ENCODE measurements at places on chromosomes 12 and 14.

DNA sequence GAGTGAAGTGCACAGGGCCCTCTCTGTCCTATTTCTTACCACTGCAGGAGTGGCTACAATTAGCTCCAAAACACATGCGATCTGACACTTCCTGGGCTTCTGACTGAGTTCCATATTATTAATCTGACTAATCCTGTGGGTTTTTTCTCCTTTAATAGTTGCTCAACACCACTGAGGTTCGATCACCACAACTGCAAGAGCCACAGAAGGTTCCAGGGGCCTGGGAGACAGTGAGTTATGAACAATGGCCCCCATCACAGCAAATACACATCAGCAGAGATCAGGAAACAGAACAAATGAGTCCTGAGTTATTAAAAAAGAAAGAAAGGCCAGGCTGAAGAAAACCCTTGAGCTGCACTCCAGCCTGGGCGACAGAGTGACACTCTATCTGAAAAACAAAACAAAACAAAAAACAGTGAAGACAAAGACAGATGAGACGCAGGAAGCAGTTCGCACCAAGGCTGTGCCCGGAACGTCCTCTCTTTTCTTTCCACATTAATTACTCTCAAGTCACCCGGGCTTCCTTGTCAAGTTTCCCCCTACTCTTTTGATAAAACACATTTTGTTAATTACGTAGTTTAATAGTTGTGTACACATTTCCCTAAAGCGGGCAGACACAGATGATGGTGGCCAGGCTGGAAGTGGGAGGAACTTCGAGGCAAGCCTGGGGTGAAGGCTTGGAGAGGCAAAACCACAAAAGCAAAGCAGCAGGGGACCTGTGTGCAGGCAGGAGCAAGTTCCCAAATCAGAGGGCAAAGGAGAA is 42.7 kb downstream of the CDC42BPB start:
- DNase-seq: no peak

GRCh38 chr14:75577729-75578101 is 705 bp upstream of the FLVCR2 start:
- DNase-seq: peak; percentile 72

DNA sequence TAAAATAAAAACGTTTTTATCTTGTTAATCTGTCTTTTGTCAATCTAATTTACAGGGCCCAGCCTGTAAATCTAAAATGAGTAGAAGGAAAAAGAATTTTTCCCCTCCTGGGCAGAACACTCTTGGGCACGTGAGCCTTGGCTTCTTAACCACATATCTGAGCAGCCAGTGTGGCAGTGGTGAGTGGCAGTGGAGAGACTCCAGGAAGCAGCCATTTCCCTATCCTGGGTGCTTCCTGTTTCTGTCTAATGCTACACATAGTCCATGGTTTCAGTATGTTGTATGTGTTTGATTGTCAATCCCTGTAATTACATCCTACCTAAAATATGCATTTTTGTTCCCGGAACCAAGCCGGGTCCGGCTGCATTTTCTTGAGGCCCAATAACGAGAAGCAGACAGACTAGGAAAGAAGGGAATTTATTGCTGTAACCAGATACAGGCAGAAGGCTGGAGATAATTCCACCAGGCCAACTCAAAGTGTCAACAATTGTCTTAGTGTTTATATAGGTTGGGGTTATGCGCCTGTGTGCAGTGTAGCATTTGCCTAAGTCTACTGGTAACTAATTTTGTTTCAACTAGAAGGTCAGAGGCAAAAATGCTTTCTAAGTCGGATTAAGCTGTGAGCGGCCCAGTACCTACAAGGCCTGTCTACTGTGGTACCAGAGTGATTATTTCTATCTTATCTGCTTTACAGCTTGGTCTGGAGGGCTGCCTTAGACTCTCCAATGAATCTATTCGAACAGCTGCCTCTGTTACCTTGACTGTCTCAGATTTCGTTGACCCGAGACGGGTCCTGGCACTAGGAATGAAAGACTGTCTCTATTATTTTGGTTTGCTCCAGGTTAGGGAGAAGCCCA is 82.4 kb upstream of the RESF1 start:
- DNase-seq: no peak

DNA sequence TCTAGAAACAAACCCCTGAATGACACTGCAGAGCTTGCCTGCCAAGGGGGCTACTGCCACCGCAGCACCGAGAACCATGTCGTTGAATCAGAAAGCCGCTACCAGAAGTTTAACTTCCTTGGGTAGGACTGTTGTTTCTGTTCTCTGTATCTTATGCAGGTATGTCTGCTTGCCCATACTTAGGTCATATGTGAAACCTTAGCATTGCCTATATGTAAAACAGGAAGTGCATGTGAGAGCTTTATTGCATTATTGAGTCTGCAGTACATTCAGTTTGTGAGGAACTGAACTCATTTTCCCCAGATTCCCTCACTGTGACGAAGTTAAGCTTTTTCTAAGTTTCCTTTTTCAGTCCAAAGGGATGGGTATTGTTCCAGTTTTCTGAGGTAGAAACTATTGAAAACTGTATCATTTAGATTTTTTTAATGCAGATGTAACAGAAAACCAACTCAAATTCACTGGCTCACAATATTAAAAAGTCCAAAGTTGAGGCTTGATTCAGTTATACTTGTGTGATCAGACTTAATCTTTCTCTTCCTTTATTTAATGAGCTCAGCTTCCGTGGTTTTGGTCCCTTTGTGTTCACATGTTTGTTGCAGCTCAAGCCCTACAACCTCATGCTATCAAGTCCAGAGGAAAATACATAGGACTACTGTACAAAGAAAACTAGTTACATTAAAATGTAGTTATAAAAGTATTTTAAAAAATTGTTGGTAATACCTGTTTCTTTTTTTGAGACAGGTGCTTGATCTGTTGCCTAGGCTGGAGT is 6.9 kb downstream of the FBXO34 start:
- no peak for DNase-seq

DNA sequence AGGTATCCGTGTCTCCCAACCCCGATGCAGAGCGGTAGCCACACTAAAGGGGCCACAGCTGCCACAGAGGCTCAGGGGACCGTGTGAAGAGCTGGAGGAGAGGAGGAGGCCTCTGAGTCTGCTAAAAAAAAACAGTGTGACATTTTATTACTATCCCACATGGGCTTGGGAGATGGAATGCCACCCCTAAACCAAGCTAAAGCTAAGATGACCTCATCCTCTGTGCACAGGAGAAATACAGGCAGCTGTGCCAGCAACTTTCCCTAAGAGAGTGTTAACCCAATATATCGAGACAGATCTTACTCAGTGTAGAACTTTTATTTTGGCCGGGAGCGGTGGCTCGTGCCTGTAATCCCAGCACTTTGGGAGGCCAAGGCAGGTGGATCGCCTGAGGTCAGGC is 18.0 kb downstream of the BCL2L14 start:
- DNase-seq: no peak
